ENCODE measurements at places on chromosomes 3 and 15. TPM values are rescaled to one million over a fixed set of nuclear protein-coding genes. Genes with fewer than 3 reads are reported as not detected.

Gene OXTR
- 2.8 TPM for total RNA-seq

Gene THAP10
- 13.7 TPM for total RNA-seq

DNA sequence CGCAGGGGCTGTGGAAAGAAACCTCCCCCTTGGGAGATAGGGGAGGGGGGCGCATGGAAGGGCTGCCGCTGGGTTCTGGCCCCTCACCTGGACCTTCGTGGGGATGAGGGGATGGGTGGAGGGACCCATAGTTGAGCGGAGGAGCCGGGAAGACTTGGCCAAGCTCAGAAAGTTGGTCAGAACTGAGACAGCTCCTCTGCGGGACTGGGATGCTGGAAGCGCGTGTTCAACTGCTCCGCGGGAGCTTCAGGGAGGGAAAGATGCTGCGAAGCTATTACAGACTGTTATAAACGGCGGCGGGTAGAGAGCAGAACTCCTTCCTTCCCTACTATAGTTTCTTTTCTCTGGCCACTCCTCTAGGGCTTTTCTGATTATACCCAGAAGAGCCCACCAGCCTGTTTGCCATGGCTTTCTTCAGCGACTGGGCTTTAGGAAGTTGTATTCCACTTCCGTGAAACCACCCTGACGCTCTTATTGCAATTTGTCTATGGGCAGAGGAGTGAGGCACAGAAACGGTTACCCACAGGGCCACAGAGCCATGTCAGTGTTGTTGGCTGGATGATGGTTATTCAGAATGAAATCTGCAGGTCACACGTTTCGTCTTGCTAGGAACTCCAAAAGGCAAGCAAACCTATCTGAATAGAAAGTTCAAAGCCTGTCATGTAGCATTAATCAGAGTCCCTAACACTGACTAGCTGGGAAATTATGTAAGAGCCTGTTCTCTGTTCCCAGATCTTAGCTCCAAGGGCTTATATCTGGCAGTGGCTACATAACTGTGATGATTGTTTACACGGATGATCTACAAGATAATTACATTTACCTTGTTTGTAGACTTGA, 1.1 kb downstream of the SYNPR start:
- peak overlapping the region; percentile 82 for H3K4me3 ChIP-seq
- H3K4me1 ChIP-seq, result peaks cover 33% of the 10 kb centered on the region
- H3K27ac ChIP-seq, result peak overlapping the region; percentile 39
- peak; percentile 4 for DNase-seq
- peaks cover 9% of the 10 kb centered on the region for H3K36me3 ChIP-seq
- peaks cover 13% of the 10 kb centered on the region for H3K27me3 ChIP-seq

DNA sequence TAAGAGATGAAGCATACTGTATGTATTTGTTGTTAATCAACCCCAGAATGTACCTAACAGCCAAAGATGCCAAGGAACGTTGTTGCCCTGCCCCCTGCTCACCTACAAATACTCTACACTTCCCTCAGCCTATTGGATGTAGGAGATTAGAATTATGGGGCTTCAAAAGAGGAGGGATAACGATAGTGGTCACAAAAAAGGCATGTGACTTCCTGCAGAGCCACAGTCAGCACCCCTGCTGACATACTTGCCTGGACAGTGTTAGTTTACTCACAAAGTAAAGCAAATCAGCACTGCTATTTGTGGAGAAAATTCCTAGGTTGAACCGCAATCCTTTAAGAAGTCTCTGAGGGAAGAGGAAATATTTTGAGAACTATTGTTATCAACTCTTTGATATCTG, 37.9 kb downstream of the PARP15 start:
- DNase-seq, result no peak
- no peaks in the 10 kb centered on the region for H3K36me3 ChIP-seq
- no peak overlapping the region for H3K27ac ChIP-seq
- no peaks in the 10 kb centered on the region for H3K27me3 ChIP-seq
- no peak overlapping the region for H3K4me3 ChIP-seq

Measured in Calu3 (cell line).